ENCODE measurements at places on chromosomes 13 and 19.

- no peak for DNase-seq
These were observed 412 bp downstream of the IRS2 start for GRCh38 chr13:109785892-109786450.

DNA sequence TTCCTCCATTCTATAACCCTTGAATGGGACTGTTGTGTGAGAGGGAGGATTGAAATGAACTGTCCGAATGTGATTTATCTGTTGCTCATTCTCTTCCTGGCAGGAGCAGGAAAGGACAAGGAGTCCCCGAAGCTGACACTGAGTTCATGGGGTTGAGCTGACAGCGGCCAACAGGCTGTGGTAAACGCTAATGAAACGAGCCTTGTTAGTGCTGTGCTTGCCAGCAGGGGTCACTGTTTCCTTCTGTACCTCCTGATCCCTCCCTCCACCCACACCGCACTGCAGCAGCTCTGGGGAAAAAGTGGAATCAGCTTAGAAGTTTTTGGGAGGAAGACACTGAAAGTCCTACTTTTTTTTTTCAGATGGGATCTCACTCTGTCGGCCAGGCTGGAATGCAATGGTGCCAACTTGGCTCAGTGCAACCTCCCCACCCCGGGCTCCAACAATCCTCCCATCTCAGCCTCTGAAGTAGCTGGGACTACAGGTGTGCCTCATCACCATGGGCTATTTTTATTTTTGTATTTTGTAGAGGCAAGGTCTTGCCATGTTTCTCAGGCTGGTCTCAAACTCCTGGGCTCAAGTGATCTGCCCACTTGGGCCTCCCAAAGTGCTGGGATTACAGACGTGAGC lies 6.7 kb upstream of the ZNF761 start:
- peak; percentile 40 for DNase-seq

DNA sequence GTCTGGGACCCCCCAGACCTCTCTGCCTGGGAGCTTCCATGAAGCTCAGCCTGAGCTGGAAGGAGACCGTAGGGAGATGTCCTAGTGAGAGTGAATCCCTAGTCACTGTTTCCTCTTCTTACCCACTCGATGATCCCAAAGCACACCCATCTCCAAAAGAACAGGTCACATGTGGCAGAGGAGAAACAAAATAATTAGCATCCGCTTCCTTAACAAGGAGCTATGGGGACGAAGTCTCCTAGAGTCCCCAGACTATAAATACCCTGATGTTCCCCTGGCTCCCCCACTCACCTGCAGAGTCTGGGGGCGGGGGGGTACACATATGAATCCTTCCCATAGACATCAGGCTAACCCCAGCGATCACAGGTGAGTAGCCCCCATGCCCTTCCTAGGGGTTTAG lies at the start of gene OR1I1:
TSS of gene OR1I1 (plus strand) at position 301 of the 400 bp plus-strand sequence. CDS start 4,855 bp downstream, outside the sequence.
- no peak for DNase-seq

DNA sequence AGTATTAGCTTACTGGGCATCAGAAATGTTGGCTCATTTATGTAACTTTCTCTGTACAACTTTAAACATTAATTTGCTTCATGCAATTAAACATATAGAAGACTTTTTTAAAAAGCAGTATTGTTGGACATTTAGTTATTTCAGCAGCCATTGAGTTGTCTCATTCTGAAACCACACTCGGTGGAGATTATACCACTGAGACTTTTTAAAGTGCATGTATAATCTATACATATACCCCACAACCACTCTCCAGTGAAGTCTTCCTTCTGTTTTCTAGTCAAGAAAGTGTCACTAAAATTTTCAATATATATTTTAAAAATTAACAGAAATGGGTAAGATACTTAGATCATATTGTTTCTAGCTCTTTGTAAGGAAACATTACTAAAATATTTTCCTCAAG lies 15.5 kb downstream of the SETDB2 start:
- no peak for DNase-seq

GRCh38 chr13:27772651-27773425 lies 19.4 kb upstream of the GSX1 start:
- DNase-seq, result no peak

DNA sequence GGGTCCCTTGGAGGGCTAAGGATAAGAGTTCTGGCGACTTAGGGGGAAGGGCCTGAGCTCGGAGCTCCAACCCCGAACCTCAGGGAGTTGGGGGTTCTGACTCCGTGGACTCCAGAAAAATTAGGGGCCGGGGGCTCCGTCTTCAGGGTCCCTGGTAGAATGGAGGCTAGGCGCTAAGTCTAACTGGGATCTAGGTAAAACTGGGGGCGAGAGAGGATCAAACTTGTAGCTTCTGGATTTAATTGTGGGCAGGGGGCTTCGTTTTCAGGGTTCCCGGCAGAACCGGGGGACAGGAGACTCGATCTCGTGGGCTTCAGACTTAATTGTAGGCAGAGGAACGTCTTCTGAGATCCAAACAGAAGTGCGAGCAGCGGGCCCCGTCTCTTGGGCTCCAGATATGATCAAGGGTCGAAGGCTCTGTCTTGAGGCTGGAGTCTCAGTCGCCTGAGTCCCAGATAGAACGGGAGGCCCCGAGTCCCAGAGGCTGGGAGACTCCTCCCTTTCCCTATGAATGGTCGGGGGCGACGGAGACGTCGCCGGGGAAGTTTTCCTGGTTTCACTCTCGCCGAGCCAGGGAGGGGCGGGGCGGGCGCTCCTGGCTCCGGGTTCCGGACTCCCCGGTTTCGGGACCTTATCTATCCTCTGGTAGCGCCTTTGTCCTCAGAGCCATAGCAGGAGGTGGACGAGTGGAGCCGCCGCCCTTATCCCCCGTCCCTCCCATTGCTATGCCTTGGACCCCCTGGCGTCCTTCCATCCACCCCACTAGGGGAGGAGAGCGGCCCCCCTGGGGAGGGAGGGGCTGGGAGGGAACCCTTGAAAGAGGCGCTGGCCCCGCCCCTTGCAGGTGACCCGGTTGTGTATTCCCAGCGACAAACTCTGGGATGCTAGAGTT lies 1.3 kb downstream of the NECTIN2 start:
- no peak for DNase-seq

DNA sequence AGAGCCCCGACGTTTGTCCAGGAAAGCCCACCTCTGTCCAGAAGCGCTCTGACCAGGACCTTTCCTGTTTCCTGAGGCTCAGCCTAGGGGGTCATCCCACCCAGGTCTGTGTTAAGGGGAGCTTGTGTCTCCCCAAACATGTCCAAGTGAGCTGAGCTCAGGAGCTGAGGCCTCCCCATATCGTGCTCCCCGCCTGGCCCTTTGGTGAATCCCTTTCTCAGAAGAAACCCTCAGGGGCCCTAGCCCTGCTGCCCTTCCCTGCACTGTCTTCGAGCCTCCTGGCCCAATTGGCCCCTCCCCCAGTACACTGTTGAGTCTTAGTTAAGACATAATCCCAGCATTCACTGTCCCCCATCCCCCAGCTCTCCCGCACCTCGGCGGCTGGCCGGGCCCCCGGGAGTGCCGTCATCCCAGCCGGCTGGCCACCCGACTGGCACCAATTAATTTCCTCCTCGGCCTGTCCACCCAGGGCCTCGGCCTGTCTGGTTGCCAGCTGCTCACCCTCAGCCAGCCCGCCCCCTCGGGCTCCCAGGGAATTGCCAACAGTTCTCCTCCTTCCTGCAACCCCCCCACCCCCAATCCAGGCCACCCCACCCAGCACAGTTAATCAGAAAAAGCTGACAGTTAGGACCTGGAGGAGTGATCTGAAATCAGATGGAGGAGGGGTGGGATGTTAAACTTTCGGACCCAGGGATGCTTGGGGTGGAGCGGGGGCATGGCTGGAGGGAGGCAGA lies 13.6 kb downstream of the IER2 start:
- DNase-seq, result no peak

- no peak for DNase-seq
These were observed 2683.8 kb downstream of the PCDH9 start for GRCh38 chr13:64546371-64546770.

GRCh38 chr13:75364131-75364713 lies 117.7 kb downstream of the TBC1D4 start:
- no peak for DNase-seq

- DNase-seq, result no peak
These were observed 90.0 kb downstream of the TEX29 start for GRCh38 chr13:111410232-111411021.

- DNase-seq, result no peak
These were observed 65.0 kb downstream of the ARHGEF7 start for GRCh38 chr13:111179908-111180760.

GRCh38 chr13:35593651-35594050 lies 117.2 kb upstream of the MAB21L1 start:
- DNase-seq, result no peak

GRCh38 chr13:40026741-40027140 lies 371.3 kb downstream of the COG6 start:
- no peak for DNase-seq

DNA sequence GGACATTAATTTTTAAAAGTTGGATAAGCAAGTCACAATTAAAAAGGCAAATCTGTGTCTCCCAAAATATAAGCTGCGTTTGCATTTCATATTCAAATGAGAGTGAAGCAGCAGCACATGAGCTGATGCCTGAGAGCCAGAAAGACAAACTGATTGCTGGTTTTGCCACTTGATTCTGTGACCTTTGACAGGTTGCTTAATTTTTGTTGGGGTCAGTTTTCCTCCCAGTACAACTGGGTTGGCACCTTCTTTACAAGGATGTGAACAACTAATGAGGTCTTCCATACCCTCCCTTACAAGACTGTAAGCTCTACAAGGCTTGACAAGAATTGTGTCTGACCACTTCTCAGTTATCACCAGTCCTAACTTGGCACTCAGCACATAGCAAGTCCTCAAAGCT lies 8.1 kb upstream of the KLF12 start:
- DNase-seq, result no peak

DNA sequence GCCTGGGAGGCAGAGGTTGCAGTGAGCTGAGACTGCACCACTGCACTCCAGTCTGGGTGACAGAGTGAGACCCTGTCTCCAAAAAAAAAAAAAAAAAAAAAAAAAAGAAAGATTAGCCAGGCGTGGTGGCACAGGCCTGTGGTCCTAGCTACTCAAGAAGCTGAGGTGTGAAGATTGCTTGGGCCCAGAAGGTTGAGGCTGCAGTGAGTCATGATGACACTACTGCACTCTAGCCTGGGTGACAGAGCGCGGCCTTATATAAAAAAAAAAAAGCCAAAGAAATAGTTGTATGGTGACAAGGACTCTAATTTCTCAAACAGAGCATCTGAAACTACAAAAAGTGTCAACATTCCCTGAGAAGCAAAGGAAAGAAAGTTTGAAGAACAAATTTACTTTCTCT lies 3.4 kb downstream of the PBX4 start:
- no peak for DNase-seq

Measured in HEK293T (cell line).